ENCODE measurements at places on chromosomes 5 and 9.

- no peak for DNase-seq
These were observed 12.3 kb upstream of the STING1 start for GRCh38 chr5:139494832-139495231.

GRCh38 chr9:406886-407654 lies 192.4 kb downstream of the DOCK8 start:
- DNase-seq: no peak

DNA sequence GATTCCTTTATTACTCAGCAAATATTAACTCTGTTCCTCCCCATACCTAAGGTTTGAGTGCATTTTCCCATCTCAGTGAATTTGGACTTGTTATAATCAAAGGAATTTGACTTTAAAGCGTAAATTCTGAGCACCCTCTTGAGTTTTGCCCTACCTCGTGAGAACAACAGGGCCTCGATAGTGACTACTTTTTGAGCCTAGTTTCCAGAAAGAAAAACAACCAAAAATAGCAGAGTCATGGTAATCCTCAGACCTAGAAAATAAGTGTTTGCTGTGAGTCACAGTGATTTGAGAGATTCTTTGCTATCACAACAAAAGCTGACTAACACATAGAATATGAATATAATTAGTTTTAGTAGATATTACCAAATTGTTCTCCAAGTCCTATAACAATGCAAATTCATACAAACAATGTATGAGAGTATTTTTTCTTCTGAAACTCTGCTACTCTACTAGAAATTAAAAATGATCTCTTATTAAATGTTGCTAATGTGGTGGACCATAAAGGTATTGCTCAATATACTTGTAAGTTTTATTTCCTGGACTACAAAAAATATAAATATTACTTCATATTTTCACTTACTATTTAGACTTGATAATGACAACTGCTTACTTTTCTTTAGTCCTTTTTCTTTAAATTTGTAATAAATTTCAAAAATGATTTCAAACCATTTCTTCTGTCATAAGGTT lies 759.7 kb downstream of the BRINP1 start:
- DNase-seq: no peak

DNA sequence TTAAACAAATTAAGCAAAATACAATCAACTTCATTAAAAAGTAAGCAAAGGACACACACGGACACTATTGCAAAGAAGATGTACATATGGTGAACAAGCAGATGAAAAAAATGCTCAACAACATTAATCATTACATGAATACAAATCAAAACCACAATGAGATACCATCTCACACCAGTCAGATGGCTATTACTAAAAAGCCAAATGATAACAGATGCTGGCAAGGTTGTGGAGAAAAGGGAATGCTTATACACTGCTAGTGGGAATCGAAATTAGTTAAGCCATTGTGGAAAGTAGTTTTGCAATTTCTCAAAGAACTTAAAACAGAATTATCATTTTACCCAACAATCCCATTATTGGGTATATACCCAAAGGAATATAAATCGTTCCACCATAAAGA lies 636.2 kb upstream of the ST8SIA4 start:
- no peak for DNase-seq

GRCh38 chr9:133230093-133230492 lies 21.0 kb upstream of the OBP2B start:
- DNase-seq: no peak

GRCh38 chr9:122445155-122445749 lies 32.5 kb downstream of the OR1J1 start:
- DNase-seq: no peak

- DNase-seq: no peak
These were observed 358.4 kb downstream of the ARRDC3 start for GRCh38 chr5:91024727-91025126.

- DNase-seq: no peak
These were observed 228.7 kb downstream of the YTHDC2 start for GRCh38 chr5:113742176-113742575.

DNA sequence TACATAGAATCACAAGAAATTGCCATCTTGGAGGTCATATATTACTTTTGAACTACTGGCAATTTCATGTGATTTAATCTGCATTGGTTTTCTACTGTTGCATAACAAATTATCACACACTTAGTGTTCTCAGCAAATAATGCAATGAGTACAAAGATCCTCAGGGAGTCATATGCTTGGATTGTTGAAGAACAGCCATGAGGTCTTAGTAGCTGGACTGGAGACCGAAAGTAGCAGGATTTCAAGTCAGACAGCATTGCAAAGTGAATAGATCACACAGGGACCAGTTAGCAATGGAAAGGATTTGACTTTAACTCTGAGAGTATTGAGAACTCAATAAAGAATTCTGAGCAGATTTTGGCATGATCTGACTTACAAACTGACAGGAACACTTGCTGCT lies 32.2 kb upstream of the FRMD3 start:
- DNase-seq: no peak

DNA sequence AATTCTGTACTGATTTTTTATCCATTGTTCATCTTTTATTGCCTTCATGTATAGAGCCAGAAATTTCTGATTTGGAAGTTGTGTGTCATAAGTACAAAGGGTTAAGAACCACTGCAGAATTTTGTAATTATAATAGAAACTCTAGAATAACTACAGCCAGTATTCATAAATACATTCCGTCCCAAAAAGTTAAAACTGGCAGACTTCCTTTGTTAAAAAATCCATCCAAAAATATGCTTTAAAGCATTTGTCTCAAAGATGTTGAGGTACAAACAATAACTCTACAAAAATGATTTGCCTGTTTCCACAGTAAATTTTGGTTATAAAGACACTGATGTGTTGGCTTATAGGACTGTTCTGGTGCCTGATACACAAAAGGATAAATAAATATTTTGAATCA lies 436.6 kb downstream of the DTWD2 start:
- no peak for DNase-seq

- no peak for DNase-seq
These were observed 213.2 kb downstream of the TRIO start for GRCh38 chr5:14356305-14356704.

DNA sequence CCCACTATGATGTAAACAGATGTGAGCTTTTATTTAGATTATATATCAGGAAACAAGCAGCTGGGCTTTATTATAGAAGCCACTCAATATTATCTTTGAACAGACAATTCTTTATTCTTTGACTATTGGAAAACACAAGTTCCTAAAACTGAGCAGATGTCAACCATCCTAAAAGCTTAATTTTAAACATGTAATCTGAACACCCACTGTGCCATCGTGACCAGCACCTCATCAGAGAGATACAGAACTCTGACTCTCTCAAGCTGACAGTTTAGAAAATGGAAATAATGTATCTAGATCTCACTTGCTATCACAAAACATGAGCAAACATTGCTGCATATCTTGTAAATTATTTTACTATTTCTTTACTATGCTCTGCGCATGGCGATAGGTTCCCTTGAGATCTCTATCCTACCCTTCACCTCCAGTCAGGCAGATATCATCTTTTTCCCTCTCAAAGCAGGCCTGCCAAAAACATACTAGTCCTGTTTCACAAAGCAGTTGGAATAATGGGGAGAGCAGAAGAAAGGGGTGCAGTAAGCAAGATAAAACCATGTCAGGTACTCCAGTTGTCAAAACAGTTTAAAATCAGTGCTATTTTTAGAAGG lies 151.0 kb downstream of the KIAA0825 start:
- DNase-seq: no peak

GRCh38 chr9:113734826-113735225 lies 141.3 kb upstream of the ZNF618 start:
- no peak for DNase-seq

DNA sequence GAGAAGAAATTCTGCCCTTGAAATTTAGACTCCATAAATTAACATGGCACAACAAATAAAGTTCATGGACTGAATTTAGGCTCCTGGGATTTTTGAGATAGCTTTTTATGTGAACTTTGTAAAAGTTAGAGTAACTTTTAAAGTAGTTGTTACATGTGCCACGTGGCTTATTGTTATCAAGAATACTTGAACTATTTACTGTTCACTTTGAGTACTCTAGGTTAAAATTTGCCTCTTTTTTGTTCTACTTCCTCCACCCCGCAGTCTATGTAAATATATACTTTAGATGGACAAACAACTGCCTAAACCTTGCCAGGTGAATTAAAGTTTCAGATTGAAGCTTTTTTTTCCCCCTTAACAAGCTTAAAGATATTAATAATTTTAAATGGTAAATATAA lies 457.9 kb downstream of the RAB3C start:
- no peak for DNase-seq

DNA sequence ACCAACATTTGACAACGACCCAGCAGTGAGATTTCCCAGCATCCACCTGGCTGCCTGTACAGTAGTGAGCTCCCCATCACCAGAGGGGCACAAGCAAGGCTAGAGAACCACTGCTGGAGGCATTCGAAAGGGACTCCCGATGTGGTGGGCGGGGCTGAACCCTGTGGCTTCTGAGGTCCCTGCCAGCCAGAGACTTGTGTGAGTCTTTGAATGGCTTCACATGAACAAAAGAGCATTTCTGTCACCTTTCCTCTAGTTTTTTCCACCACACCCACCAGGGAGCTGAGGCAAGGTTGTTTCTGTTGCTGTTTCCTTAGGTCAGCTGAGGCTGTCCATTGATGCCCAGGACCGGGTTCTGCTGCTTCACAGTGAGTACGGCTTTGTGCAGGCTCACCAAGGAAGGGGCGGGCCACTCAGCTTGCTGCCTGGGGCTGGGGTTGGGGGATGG lies 15.7 kb downstream of the RGS3 start:
- no peak for DNase-seq

- no peak for DNase-seq
These were observed 267.2 kb downstream of the MAT2B start for GRCh38 chr5:163772644-163773043.

GRCh38 chr5:868428-869135 lies 17.8 kb upstream of the ZDHHC11 start:
- DNase-seq: no peak

- no peak for DNase-seq
These were observed 2302.3 kb upstream of the C9orf72 start for GRCh38 chr9:29875547-29875946.

DNA sequence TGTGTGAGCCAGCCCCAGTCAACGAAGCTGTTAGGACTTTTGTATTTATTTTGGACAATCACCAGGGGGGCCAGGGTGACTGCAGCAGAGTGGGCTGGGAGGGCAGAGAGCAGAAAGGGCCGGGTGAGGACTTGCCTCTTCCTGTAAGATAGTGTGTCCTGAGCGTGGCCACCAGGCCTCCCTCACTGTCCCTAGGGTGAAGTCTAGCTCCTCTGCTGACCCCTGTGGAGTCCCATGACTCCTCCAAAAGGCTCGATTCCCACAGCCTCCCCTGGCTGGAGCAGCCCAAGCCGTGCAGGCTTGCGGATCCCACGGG lies 147.8 kb downstream of the RXRA start:
- no peak for DNase-seq

- no peak for DNase-seq
These were observed 57.7 kb downstream of the MAPKAP1 start for GRCh38 chr9:125649315-125649714.

- no peak for DNase-seq
These were observed 562.6 kb downstream of the ANXA1 start for GRCh38 chr9:73714294-73714693.

GRCh38 chr9:132049323-132049882 lies 30.3 kb downstream of the MED27 start:
- no peak for DNase-seq

- no peak for DNase-seq
These were observed 82.5 kb upstream of the HMHB1 start for GRCh38 chr5:143729334-143729946.

DNA sequence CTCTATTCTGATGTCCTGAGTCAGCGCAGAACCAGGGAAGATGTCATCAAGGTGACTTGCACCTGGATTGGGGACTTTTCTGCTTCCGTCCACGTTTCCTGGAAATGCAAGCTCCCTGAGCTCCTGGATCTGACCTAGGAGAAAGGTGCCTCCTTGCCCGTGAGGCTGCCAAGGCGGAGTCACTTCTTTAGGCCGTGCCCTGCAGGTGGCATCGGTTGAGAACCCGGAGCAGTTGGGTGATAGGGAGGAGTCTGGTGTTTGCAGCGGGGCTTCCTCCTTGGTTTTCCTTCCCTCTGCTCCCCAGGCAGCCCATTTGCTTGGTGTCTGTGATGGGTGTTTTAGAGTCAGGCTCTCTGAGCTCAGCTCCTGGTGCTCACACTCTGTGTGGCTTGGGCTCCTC lies 15.2 kb downstream of the NANS start:
- no peak for DNase-seq

- no peak for DNase-seq
These were observed 10.7 kb upstream of the STK32A start for GRCh38 chr5:147223948-147224791.

DNA sequence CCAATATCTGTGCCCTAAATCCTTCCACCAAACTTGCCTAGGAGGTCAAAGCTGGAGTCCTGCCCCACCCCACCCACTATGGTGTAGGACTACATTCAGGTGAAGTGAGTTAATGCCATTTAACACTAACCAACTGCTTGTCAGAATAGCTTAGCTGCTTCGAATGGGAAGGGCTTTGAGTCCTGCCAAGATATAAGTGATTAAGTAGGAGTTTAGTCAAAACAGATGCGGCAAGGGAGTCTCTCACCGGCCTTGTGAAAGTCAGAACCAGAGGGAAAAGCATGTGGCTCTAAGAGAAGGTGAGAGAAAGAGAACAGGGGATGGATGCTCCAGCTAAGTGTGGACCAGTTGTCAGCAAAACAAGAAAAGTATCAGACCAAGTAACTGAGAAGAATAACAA lies 132.6 kb downstream of the SPOCK1 start:
- DNase-seq: no peak

DNA sequence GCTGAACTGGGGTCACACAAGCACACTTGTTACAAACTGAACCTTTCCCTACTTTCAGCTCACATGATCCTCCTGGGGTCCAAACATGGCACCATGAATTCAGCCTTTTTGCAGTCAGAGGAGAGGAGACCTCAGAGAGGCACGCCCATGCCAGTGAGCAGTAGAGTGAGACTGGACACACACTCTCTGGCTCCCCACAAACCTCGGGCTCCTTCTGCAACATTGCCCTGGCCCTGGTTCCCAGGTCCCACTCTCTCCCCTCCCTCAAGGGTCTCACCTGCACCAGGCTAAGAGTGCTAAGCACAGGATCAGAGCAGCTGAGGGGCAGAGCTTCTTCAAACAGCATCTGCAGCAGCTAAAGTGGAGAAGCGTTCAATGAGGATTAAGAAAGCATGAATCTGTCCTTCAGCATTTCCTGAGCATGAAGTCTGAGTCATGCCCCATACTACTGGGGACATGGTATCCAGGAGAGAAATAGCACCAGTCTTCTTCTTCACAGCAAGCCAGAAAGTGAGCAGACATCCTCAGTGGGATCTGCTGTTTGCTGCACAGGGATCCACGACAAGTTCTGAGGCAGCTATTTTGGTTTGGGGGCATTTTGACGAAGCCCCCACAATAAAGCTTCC lies 27.2 kb downstream of the SLC35A4 start:
- DNase-seq: no peak

- DNase-seq: no peak
These were observed 12.5 kb upstream of the PARP8 start for GRCh38 chr5:50653946-50654345.

DNA sequence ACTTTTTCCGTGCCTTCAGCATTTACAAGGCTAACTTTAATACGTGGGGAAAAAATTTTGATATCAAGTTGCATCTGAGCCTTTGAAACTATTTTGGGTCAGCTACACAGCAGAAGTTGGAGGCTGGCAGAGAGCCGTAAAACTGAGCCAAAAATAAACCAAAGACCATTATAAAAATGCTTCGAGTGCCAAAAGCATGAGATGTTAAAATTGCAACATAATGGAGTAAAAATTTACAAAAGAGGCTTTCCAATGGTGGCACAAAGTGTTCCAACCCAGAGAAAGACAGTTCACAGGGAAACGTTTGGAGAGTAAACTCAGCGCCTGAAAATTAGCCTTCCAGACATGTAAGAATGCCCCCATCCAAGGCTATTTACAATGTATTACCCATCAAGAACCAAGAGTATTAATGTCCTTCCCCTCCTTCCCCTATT lies 190.3 kb downstream of the TLE1 start:
- no peak for DNase-seq

Measured in activated gamma-delta T cell (primary cell).